NCI-H1092 (cell line): ENCODE measurements at places on chromosomes 16 and 17.

GRCh38 chr16:3748307-3748706, 31.0 kb upstream of the TRAP1 start:
- no peak for DNase-seq

DNA sequence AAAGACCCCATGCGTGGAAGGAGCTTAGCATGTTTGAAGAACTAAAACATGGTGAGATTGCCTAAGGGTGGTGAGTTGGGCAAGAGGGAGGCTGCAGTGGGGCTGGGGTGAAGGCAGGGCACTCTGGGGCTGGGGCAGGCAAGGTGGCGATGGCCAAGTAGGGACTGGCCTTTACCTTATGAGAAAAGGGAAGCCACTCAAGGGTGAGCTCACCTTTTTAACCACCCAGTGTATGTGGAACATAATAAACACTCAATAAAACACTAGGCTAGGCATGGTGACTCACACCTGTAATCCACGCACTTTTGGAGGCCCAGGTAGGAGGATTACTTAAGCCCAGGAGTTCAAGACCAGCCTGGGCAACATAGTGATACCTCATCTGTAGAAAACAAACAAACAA, 37.7 kb downstream of the LYRM9 start:
- no peak for DNase-seq

DNA sequence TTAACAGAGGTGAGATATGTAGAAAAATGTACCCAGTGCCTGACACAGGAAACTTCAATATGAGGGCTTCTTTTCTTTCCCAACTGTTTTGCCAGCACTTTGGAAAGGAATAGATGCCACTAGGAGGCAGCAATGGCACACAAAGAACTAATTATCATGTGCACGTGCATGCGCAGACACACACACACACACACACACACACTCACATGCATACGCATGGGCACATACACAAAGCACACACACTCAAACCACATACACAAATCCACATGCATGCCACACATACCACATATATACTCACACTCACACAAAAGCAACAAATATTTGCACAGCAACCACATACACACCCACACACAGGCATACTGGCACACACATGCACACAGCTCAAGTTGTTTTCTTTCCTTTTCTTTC, 8.8 kb upstream of the CEP112 start:
- DNase-seq: peak; percentile 20

- DNase-seq: no peak
These were observed 622 bp downstream of the TOM1L2 start for GRCh38 chr17:17971431-17972125.
